Kasumi-1 (cell line): ENCODE measurements at places on chromosomes 12 and 14.
A peak's percentile ranks its signal among the peaks of the same experiment; 100 is the strongest.

DNA sequence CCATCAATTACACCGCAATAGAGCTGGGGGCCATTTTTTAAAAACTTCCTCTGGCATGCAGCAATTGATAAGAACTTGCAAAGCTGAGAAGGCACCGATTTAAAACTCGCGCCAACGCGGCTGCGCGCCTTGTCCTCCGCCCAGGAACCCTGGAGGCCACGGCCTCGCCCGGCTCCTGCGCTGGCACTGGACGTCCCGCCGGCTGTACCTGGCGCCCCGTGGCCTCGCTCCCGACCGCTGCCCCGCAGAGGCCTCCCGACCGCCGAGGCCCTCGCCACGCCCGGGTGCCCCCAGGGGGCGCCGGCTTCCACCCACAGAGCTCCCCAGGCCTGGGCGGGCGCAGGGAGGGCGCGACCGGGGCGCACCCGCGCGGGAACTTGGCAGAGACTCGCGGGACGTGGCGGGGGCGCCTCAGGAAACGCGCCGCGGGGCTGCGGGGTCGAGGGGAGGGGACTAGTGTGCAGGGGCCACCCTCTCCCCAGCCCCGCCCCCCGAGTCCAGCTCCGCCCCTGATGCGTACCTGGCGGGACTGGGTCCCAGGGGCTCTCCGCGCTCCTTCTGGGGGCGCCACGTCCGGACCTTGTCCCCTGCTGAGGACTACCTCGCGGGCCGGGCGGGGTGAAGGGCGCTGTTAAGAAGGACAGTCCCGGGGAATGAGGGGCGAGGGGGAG lies 65.7 kb downstream of the TNFAIP2 start:
- DNase-seq, result no peak

DNA sequence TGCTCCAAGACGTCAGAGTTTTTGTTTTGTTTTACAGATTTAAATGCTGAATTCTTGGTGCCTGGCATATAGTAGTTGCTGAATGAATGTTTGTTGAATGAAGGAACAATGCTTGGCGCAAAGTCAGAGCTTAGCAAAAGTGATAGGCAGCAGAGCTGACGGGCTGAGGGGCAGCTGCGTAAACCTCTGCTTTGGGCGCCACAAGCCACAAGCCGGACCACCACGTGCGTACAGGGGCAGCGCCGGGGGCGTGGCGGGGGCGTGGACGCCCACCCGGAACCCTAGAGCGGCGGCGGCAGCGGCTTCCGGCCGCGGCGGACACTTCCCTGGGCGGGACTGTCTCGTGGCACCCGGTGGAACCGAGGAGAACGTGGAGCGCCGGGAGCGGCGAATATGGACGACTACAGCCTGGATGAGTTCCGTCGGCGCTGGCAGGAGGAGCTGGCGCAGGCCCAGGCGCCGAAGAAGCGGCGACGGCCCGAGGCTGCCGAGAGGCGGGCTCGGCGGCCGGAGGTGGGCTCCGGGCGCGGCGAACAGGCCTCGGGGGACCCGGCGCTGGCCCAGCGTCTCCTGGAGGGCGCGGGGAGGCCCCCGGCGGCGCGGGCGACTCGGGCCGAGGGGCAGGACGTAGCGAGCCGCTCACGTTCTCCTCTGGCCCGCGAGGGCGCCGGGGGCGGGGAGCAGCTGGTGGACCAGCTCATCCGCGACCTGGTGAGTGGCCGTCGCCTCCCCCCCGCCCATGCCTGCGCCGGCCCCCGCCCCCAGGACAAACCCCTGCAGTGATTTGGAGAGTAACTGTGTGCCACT lies at the start of gene FBXW8:
FBXW8 (plus strand) TSS at position 306 of the 807 bp plus-strand sequence; CDS start at position 394, 88 bp downstream.
- peak; percentile 52 for DNase-seq

GRCh38 chr12:87756721-87757120 lies 272.5 kb downstream of the C12orf50 start:
- no peak for DNase-seq

DNA sequence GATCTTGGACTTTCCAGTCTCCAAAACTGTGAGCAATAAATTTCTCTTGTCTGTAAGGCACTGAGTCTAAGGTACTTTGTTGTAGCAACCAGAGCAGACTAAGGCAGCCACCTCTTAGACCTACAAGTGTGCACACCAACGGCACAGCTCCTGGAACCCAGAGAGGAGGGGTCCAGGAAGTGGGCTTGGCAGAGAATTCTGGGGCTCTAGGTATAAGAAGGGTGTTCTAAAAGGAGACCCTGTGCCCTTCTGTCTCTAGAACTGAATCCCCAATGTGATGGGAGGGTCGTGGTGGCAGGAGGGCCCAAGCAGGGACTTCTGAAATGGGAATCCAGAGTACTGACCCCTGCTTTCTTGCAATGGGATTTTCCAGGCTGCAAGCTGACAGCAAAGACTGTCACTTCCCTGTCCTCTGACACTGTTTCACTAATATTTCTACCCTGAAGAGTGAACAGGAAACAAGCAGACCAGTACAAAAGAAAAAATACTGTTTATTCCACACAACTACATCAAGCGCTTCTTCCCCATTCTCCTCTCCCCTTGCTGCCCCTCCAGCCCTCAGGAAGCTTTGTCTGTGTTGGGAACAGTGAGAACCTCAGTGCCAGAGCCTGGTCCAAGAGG lies 13.6 kb upstream of the TFCP2 start:
- DNase-seq, result no peak

- no peak for DNase-seq
Observed at GRCh38 chr12:2876431-2877046, 435 bp downstream of the FOXM1 start.

- DNase-seq, result no peak
Observed at GRCh38 chr12:16197600-16197999, 79.9 kb downstream of the SLC15A5 start.

DNA sequence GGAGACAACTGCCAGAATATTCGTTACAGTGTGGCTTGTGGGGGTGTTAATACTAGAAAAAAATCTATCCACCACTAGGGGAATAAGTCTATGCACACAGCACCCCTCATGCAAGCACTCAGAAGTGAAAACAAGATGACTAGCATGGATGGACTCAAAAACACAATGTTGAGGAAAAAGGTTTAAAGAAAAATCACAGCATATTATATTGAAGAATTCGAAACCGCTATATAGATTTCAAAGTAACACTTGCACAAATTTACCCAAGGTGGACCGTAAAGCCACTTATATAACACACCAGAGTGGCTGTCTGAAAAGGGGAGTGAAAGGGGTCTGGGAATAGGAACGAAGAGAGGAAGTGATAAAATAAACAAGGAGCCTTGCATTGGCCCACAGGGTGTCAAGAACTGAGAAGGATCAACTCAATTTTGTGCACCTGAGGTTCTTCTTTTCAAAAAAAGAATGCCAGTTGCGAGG lies 544 bp downstream of the ABCD4 start:
- DNase-seq, result peak; percentile 79

- DNase-seq, result no peak
Observed at GRCh38 chr12:128661226-128661569, 162.6 kb downstream of the SLC15A4 start.

DNA sequence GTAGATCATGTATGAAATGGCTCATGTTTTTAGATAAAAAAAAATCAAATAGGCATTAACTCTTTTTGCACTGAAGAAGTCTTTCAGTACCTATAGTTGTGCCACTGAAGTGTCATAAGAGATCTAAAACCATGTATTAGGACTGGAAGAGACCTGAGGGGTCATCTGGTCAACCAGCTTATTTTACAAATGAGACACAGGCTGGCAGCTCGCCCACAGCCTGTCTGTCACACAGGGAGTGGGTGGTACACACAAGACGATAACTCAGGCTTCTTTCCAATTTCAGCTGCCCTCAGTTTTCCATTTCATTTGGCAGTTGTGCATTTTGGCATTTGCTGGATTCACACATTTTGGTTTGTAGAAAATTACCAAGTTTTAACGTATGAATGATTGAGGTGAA lies 34.7 kb downstream of the C12orf75 start:
- no peak for DNase-seq

GRCh38 chr12:13028825-13029570 lies 15.2 kb upstream of the FAM234B start:
- no peak for DNase-seq

DNA sequence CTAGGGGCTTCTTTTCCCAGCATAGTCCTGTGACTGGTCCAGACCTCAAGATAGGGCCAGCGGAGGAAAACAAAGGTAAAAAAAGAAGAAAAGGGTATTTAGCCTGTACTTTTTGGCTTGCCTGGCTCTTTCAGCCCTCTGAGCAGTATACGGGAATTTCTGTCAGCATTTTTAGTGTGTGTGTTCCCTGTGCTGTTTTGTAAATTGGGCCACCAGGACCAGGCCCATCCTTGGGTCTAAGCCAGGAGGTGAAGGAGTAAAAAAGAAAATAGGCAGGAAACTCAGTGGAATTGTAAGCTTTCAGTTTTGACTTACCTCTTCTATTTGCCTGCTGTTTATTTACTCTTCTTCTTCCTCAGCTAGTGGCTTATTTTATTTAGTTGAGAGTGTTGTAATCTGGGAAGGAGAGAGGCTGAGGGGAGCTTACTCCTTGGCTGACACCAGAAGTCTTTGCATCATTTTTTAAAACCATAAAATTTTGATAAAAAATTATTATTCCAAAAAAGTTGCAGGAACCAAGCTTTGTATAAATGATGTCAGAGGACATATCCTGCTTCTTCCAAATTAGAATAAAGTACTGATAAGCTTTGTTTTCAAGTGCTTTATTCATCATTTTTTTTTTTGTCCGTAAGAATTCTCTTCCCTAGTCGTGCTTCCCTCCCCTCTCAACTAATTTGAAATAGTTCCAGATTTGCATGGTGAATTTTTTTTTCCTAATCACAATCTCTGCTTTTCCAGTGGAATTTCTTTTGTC lies 63.7 kb downstream of the DIP2B start:
- no peak for DNase-seq

GRCh38 chr12:93205361-93205760 lies 172.4 kb upstream of the NUDT4 start:
- no peak for DNase-seq

DNA sequence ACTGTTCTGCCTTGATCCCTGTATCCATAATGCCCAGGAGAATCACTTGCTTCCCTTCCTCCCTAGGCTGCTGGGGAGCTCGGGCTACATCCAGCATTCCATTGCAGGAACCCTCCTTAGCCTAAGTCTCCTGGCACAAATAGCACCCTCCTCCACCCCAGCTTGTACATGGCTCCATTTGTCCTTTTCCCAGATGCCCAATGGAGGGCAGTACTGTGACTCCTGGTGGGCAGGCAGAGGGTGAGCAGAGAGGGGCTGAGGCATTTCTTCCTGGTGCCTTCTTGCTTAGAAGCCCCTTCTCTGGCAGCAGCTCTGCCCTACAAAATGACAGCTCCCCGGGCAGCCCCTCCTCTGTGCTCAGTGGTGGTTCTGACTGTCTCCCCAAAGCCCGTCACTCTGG lies 86.5 kb downstream of the RBM19 start:
- DNase-seq, result no peak

DNA sequence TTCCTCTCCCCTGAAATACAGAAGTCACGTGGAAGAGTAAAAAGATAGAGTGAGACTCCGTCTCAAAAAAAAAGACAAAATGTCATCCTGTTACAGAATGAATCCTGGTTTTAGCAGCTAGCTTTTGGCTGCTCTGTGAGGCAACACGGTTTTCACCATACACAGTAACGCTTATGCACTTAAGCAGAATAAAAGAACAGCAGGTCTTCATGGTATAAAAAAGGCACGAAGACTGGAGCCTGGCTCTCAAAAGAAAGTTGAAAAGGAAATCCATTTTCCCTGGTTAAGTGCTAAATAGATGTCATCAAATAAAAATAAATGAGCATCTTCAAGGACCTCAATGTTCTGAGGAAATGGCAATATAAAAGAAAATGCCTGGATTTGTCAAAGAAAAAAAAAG lies 444.1 kb downstream of the IPO8 start:
- DNase-seq, result no peak

- no peak for DNase-seq
Observed at GRCh38 chr14:26379951-26380350, 217.9 kb downstream of the NOVA1 start.

DNA sequence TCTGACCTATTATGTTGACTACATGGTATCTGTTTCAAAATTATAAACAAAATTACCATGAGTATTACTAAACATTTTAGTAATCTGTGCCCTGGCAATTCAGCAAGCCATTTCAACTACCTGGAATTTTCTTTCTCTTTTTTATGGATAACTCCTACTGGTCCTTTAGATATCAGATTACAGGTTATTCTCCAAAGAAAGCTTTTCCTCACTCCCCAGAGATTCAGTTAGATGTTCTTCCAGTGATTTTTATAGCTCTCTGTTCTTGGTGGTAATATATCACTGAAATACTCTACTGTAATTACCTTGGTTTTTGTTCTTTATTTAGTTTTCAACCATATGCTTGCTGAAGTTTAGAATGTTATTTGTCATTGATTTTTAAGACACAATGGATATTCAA lies 930.2 kb upstream of the FOXG1 start:
- DNase-seq, result no peak

- peak; percentile 46 for DNase-seq
Observed at GRCh38 chr12:119444462-119445044, 110.0 kb downstream of the CCDC60 start.

- DNase-seq, result peak; percentile 62
Observed at GRCh38 chr14:23929822-23930294, 23.7 kb upstream of the DHRS4 start.

DNA sequence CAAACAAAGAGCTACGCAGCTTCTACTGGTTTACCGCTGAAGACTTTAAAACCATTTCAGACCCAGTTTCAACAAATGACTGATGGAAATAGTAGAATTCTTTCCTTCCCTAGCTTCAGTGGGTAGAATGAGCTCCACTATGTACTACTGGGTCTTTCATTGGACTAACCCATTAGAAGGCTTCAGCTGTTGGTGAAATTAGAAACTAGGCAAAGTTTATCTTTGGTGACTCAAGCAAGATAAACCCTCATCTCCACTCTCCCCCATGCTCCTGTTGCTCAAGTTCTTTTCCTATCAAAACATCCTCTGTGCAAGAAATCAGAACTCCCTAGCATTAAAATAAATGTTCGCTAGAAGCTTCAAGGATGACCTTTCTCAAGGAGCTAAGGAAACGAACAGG lies 159.2 kb downstream of the PAWR start:
- DNase-seq, result no peak

- DNase-seq, result no peak
Observed at GRCh38 chr14:100568164-100568997, 18.8 kb downstream of the BEGAIN start.

DNA sequence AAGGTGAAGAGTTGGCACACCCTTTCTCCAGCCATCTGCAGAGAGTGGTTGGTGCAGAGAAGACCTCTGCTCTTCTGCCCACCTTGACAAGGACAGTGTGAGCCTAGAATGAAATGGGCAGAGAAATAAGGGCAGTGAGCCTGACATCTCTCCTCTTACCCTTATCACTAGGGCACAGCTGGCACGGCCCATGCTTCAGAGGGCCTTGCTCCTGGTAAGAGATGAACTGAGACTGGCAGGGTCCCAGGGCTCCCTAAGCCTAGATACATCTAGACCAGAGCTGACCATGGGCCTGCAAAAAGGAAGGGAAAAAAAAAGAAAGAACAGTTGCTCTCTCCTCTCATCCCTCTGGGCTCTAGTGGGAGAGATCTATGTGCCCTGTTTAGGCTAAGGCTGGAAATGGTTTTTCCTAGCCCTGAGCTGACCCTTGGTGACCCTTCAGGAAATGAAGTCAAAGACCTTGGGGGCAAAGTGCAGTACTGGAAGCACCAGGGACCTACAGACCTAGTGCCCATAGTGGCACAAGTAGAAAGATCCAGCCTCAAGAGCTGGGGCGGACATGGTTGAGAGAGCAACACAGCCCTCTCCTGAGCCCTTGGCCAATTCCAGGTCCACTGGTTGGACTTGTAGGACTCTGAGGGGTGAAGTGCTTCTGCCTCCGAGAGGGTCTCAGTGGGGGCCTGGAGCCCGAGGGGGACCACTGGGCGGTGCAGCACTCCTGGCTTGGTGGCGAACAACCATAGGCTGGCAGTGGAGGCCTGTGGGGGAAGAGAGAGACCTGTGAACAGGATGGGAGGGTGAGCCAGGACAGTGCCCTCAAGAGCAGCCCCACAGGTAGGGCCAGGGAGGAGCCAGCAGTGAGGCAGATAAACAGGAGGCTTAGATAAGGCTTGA lies 22.0 kb downstream of the PRPF40B start:
- no peak for DNase-seq
